HuH-7 (cell line): ENCODE measurements at places on chromosomes 4 and X.

- no peak for DNase-seq
Measured at GRCh38 chrX:75625232-75625631, 102.4 kb upstream of the ZDHHC15 start.

GRCh38 chr4:8550691-8551090 is 29.5 kb upstream of the GPR78 start:
- DNase-seq, result no peak

- DNase-seq, result peak; percentile 80
Measured at GRCh38 chr4:37603070-37603468, 83.1 kb downstream of the RELL1 start.

- no peak for DNase-seq
Measured at GRCh38 chr4:157050561-157050960, 25.4 kb upstream of the GLRB start.

DNA sequence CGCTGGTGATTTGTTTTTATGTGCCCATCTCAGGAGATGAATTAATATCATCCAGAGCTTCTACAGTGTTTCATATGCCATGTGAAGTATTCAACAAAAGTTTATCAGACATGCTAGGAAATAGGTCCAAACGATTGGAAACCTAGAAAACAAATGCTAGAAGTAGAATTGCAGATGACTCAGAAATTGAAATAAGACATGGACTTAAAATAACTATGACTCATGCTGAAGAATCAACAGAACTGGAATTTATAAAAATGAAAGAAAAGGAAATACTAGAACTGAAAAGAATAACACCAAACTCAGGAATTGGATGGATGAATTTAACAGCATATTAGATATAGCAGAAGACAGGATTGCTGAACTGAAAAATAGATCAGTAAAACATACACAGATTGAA is 172.7 kb upstream of the GIMD1 start:
- no peak for DNase-seq

DNA sequence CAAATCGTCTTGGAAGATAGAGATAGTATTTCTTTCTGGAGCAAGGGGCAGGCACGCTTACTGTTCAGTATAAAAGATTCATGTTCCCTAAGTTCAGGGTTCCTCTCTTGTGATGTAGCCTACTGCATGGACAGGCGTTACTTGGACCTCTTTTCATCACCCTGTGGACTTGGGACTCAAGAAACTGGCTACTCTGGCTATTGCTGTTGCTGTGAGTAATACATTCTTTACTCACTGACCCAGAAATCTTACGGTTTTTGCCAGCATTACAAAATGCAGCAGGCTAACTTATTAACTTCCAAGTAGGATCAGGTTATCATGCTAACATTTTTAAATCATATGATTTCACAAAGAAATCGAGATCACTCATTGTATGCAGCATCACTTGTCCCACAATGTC is 12.8 kb upstream of the GUCY1B1 start:
- DNase-seq, result no peak

- no peak for DNase-seq
Measured at GRCh38 chr4:88619971-88620370, 27.7 kb downstream of the HERC3 start.

- DNase-seq, result no peak
Measured at GRCh38 chrX:67601771-67602170, 58.0 kb downstream of the AR start.

- DNase-seq, result peak; percentile 74
Measured at GRCh38 chr4:52873861-52874343, 11.8 kb downstream of the RASL11B start.

DNA sequence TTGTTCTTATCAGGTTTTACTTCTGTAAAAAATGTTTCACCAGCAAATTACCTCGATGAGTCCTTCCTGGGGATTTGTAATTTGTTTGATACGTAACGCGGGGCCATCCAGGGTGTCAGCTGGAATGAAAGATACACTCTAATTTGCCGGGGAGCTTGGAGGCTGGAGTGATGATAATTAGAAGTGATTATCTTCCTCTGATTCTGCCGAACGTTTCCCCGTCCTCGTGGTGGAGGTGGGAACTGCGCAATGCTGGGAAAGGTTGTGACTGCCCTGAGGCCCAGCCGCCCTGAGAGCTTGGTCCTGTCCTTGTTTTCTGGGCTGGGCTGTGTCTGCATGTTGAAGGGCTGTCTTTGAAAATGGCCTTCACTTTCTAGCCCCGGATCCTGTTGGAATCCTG is 48.0 kb downstream of the SORCS2 start:
- no peak for DNase-seq

GRCh38 chr4:22500128-22500611 is 15.7 kb downstream of the ADGRA3 start:
- no peak for DNase-seq

- DNase-seq, result no peak
Measured at GRCh38 chrX:25198891-25199290, 183.1 kb upstream of the ARX start.

- DNase-seq, result no peak
Measured at GRCh38 chr4:113675731-113676697, 85.5 kb downstream of the CAMK2D start.

- no peak for DNase-seq
Measured at GRCh38 chr4:37040816-37041215, 203.7 kb upstream of the NWD2 start.

DNA sequence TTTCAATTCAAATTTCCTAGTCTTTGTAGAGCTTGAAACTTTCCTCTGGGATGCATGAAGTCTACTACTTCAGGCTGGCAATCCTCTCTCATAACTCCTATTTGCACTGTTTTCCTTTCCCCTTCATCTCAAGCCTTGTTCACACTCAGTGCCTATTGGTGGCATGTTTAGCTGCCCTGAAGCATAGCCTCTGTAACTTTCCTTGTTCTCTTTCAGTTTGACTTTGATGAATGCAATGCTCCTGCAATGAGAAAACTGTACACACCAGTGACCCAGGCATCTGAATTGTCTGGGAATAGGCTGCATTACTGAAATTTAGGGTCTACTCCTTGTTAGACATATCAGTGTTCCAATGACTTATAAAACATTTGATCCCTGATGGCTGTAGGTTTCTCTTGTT is 81.7 kb downstream of the ANK2 start:
- no peak for DNase-seq

DNA sequence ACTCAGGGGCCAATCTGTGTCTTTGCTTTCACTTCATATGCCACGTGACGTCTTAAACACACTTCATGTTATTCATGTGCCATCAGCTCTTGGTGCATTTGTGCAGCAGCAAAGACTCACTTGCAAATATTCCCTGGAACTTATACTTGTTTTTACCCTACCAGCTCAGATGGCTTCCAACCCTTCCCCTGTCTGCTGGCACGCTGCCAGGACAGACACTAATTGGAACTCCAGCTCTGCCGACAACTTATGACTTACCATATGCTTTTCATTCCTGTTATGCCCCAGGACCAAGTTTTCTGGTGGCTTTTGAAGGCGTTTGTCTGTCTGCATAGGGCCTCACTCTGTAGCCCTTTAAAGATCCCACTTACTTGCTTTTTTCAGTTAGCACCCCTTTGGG is 261.7 kb upstream of the GNPDA2 start:
- no peak for DNase-seq

- DNase-seq, result no peak
Measured at GRCh38 chrX:129716507-129716906, 22.3 kb upstream of the XPNPEP2 start.

- no peak for DNase-seq
Measured at GRCh38 chr4:8478801-8479744, 38.5 kb downstream of the TRMT44 start.

GRCh38 chr4:141797966-141798365 is 161.6 kb downstream of the IL15 start:
- no peak for DNase-seq

- no peak for DNase-seq
Measured at GRCh38 chr4:57151481-57151880, 41.3 kb upstream of the IGFBP7 start.

GRCh38 chrX:148470324-148470723 is 30.1 kb upstream of the AFF2 start:
- no peak for DNase-seq

GRCh38 chrX:110412971-110413726 is 54.5 kb downstream of the RTL9 start:
- peak; percentile 74 for DNase-seq

- DNase-seq, result no peak
Measured at GRCh38 chr4:101785486-101785885, 5.0 kb upstream of the BANK1 start.

DNA sequence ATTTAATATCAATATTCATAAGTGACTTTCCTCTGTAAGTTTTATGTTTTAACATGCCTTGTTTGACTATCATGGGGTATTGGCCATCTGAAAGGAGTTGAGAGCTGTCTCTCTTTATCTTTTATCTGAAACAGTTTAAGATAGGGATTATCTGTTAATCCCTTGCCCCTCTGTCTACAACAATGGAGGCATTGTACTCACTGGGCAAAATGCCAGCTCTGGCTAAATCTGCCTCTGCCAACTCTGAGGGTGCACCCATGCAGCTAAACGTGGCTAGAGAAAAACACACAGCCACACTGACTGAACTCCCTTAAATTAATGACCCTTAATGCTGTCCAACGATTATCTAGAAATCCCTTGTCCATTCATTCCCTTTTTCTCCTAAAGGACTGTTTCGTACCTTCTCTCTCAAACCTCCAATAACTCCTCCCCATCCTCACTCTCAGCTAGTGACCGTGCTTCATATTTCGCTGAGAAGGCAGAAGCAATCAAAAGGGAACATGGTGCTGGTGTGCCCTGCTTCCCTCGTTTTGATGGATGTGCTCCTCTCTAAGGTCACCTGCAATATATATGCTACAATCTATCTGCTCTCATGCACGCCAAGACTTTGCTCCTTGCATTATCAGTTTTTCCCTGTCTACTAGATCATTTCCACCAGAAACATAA is 10.3 kb downstream of the PHKA2 start:
- no peak for DNase-seq

GRCh38 chrX:133434197-133434820 is 19.0 kb upstream of the GPC4 start:
- no peak for DNase-seq

GRCh38 chr4:80192937-80193336 is 4.4 kb upstream of the PRDM8 start:
- DNase-seq, result no peak

DNA sequence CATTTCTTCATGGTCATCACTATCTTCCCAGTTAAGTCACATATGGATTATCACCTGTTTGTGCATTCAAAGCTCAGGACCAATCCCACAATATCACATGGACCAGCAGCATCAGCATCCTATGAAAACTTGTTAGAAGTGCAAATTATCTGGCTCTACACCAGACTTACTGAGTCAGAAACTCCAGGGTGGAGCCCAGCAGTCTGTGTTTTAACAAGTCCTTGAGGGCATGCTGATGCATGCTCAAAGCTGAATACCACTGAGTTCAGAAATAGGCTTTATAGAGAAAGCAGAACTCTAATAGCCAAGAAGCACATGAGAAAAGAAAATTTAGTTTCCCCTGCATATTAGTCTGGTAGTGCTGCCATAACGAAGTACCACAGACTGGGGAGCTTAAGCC is 62.4 kb upstream of the GABRQ start:
- no peak for DNase-seq

GRCh38 chr4:135917011-135917410 is 1615.3 kb downstream of the PCDH18 start:
- DNase-seq, result no peak

- no peak for DNase-seq
Measured at GRCh38 chr4:176335421-176335820, 15.7 kb downstream of the SPCS3 start.

DNA sequence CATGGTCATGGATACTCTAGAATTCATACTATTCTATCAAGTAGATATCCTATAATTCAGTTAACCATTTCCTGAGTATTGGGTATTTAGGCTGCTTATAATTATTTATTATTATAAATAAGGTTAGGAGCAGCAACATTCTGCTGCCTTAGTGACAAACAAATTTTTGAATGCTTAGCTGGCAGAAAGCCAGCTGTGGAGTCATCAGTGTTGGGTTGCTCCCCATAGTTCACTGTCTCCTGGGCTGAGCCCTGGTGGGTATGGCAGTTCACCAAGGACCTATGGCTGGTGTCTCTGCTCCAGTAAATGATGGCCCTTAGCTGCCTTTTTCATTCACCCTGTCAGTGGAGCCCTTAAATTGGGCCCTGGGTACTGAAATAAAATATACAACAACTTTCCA is 61.8 kb downstream of the SMARCA5 start:
- no peak for DNase-seq

DNA sequence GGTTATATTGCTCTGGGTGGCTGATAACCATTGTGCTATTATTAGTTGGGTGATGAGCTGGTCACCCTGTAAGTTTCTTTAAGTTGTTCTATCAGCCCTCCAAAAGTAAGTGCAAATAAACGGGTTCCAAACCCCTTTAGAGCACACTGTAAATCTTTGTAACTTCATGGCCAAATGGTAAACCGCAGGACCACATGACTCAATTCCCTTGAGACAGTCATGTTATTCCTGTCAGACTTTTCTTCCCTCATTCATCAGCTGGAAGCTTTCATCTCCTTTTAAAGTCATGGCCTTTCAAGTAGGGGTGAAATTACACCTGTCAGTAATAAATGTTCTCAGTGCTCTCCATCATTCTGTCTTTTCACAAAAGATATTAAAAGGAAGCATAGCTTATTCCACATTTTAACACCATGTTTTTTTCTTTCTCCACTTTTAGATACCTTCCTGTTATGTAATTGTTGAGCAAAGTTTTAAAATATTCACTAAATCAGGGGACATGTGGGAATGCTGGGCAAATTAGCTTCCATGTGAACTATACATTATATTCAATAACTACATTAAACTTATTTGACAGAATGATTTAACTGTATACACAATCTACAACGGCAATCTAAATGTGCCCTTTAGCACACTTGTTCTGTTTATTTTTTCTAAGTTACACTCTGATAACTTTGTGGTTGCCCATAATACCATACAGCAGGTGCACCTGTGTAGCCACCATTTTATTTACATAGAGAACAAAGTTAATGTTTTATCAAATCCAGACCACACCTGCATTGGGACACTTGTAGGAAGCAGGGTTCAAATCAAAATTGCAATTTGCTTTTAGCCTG is 275.5 kb downstream of the CFAP299 start:
- no peak for DNase-seq

GRCh38 chrX:37474478-37474877 is 97.0 kb upstream of the LANCL3 start:
- DNase-seq, result no peak

- DNase-seq, result no peak
Measured at GRCh38 chrX:13837290-13837745, 20.4 kb upstream of the GPM6B start.

DNA sequence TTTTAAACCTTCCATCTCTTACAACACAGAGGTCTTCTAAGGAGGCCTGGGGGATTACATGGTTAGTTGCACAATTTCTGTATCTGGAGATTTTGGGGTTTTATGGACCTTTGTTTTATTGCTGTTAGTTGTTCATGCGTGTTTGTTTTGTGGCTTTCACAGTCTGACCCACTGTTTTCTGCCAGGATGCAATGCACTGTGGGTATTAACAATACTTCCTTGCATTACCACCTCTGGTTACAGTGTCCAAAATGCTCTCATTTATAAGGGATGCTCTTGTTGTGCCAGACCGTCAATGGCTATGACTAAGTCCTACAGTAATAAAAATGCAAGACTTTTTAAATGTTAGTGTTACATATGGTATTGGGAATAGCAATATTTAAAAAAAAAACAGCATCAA is 730.2 kb downstream of the KCTD8 start:
- peak; percentile 15 for DNase-seq
